ENCODE measurements at places on chromosomes 7 and 10.

DNA sequence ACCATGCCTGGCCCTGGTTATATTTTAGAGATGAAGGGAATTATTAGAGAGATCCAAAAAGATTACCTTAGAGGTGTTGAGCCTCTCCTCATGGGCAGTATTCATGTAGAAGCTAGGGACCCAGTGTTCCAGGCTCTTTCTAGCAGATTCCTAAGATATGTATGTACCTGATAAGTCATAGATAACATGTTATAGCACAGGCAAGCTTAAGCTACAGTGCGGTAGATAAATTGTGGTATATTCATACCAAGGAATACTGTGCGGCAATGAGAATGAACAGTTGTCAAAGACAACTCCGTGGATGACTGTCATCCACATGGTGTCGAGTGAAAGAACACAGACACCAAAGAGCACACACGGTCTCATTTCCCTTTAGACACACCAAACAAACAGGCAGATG is 53.1 kb downstream of the TACR2 start:
- DNase-seq = no peak

DNA sequence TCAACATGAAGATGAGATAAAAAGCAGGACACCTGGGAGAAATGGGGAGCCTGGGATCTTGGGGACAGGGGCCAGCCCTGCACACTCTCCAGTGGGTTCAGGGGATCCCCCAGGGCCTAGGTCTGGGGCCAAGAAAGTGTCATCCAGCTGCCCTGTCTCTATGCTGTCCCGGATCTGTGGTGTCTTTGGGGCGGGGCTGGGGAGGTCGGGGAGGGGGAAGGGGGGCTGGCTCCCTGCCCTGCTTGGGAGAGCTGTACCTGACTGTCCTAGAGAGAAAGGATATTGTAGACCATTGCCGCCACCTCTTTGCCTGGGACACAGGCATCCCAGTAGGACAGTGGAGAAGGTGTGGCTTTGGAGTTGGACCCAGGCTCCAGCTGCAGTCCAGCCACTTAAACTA is 7.0 kb upstream of the SPACDR start:
- no peak for DNase-seq

DNA sequence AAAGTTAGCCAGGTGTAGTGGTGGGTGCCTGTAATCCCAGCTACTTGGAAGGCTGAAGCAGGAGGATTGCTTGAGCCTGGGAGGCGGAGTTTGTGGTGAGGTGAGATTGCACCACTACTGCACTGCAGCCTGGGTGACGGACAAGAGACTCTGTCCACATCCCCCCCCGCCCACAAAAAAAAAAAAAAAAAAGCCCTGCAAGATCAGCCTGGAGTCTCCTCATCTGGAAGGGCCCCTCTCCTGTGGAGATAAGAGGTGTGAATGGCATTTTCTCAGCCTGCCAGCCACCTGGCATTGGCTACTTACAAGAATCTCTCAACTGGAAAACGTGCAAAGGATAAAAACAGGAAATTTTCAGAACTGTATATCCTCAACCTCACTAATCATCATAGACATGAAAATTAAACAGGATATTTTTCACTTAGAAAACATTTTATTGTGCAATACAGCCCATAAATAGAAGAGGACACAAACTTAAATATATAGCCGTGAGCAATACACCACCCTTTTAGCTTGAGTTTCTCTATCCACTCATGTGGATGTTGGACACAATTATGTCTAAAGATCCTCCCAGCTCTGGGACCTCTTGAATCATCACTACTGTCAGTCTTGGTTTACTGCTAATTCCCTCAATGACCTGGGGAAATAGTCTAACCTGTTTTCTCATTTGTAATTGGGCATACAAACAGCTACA is 11.3 kb upstream of the TSPAN15 start:
- DNase-seq = no peak

- DNase-seq = no peak
Measured at GRCh38 chr10:58780476-58780875, 267.8 kb downstream of the BICC1 start.
